Stimulated activated CD8-positive, alpha-beta memory T cell treated with anti-CD3 and anti-CD28 coated beads, Interleukin-4, amount 100 ng/mL, for 4 hours (primary cell): ENCODE measurements at places on chromosomes 12 and 14.
A peak's percentile ranks its signal among the peaks of the same experiment; 100 is the strongest.

- no peak for DNase-seq
These were observed 6.7 kb downstream of the CDKN1B start for GRCh38 chr12:12723681-12724420.

DNA sequence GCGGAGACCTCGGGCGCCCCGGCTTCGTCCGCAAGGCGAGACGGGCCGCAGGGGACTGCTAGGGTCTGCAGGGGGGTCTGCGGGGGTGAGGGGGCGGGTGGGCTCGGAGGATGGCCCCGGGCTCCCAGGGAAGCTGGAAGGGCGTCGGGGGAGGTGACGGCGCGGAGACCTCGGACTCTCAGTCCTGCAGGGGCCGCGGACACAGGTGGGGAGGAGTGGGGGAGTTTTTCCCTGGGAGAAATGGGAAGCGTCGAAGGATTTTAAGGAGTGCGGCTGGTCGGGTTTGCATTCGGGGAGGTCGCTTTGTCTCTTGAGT, 25.9 kb downstream of the ZBTB42 start:
- DNase-seq = no peak

DNA sequence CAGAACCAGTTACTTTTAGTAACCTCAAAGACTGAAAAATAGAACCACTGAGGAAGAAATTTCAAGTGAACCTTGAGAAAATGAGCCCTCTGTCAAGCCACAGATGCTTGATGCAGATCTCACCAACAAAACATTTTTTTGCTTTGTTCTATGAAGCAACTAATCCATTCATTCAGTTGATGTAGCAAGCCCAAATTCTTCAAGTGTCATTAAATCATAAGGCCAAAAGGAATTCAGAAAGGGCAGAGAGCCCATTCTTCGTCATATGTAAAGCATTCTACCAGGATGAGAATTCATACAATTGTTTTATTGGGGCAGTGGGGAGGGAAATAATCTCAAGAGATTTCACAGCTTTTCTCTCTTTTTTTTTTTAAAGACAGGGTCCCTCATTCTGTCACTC, 218.0 kb upstream of the RGS6 start:
- DNase-seq = no peak

DNA sequence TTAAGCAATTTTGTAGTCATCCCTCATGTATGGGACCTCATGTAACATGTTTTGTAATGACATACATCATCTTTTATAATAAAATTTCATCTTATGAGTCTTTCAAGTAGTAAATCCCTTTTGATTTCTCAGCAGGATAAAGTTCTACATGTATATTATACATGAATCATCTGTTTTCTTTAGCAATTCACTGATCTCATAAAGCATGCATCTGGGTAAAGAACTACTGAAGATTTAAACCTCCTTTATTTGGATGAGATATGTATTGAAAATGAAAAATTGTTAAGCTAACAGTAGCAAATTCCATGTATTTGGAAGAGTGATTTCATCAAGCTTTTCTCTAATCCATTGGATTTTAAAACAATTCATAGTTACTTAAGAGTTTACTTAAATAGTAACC, 126.9 kb downstream of the KITLG start:
- no peak for DNase-seq

DNA sequence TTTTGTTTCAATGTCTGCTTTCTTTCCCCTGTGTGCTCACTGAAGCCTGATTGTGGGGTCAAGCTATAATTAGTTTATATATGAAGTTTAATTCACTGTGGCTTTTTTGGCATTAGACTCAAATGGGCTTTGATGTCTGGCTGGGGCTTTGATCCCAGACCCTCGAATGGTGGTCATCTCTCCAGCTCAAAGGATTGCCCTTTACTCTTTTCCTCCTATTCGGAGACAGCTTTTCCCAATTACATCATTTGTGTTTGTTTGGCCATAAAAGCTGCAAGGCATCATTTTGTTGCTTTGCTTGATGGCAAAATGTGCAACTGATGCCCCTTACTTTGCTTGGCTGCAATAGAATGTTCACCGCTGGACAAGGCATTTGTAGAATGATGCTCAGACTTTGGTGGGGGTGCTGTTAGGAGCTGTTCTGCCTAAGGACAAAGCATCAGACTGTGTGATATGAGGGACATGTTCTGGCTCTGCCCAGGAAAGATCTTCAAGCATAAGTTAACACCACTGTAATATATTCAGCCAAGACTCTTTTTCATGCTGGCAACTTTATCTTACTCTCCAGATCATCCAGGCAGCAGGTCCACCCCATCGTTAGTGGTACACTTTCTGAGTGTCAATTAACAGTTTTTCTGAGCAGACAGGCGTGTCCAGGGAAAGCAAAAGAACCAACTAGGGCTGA, 3.2 kb upstream of the DACT1 start:
- no peak for DNase-seq

GRCh38 chr14:98945611-98946570, 326.1 kb downstream of the BCL11B start:
- DNase-seq = no peak

DNA sequence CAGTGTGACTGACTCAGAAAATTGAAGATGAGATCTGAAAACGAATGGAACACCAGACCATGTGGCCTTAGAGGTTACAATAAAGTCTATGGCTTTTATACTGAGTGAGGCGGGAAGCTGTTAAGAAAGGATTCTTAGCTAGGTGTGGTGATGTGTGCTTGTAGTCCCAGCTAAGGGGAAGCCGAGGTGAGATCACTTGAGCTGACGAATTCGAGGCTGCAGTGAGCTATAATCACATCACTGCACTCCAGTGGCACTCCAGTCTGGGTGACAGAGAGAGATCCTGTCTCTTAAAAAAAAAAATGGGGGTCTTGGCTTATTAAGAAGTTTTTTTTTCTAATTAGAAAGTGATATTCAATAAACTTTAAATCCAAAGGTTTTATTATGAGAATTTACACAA, 678.6 kb downstream of the TMTC2 start:
- DNase-seq = no peak

- no peak for DNase-seq
These were observed 287.5 kb downstream of the DUSP6 start for GRCh38 chr12:89064780-89065179.

GRCh38 chr12:130945786-130946492, 7.8 kb upstream of the ADGRD1 start:
- DNase-seq = no peak

GRCh38 chr12:26851031-26851809, 18.2 kb upstream of the ITPR2 start:
- DNase-seq = no peak

GRCh38 chr14:92586963-92587699, 73.5 kb downstream of the RIN3 start:
- no peak for DNase-seq

DNA sequence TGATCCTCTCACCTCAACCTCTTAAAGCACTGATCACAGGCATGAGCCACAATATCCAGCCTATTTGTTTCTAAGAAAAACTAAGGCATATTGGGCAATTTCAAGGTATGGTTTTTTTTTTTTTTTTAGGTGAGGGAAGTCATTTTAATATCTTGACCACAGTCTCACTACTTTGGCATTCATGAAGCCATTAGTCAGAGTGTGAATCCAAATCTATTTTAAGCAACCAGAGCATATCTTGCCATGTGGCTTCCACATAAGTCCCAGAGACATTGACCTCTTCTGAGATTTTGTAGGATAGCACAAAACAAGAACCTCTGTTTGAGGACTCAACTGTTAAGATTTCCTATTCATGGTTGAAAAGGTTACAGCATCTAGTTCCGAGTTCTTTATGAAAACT, 130.3 kb upstream of the RBM19 start:
- no peak for DNase-seq

DNA sequence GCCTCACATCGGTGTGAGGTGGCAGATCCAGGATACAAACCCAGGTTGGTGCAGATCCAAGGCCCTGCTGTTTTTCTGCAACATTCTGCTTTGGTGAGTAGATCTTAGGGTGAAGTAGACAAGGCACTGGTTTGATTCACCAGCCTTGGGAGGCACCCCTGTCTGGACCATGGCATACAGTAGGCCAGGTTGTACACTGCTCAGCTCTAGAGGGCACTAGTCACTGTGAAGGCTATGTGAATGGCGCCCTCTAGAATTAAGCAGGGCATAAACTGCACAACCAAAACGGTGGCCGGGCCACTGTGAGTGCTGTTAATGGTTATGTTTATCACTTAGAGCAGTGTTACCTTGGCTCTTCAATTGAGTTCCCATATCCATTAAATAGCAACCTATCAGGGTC, 280.6 kb upstream of the PWP1 start:
- no peak for DNase-seq

GRCh38 chr12:109778684-109779083, 54.5 kb downstream of the TRPV4 start:
- DNase-seq = no peak

DNA sequence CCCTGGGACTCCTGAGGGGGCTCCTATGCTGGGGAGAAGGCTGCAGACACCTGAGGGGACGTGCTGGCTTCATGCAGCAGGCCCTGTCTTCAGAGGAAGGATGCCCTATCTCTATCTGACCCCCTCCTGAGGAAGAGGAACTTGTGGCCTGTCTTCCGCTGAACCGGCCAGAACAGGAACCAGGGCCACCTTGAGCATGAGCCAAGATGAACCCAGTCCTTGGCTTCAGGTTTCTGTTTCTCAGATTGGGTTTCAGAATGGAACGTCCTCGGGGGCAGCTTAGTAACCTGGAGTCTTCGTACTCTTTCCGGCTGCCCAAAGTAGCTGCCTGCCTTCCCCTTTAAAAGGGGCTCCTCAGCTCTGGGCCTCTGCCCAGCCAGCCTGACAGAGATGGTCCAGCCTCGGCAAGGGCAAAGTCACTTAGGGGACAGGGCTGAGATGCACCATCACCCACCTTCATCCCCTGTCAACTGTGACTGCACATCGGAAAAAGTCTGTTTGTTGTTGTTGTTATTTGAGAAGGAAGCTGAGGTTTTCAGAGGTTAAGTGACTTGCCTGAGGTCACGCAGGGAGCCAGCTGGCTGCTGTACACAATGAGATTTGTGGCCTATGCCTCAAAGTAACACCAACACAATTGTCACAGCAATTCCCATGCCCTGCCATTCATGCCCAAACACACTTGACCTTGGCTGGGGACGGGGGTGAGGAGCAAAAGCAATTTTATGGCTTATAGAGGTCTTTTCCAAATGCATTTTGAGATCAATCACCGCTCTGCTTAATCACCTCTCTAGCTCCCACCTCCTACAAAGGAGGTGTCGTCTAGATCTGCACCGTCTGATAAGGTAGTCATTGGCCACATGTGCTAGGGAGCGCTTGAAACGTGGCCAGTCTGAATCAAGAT, 13.4 kb downstream of the ASB2 start:
- DNase-seq = peak; percentile 20

GRCh38 chr12:46503637-46504175, 131.1 kb upstream of the SLC38A2 start:
- DNase-seq = no peak

DNA sequence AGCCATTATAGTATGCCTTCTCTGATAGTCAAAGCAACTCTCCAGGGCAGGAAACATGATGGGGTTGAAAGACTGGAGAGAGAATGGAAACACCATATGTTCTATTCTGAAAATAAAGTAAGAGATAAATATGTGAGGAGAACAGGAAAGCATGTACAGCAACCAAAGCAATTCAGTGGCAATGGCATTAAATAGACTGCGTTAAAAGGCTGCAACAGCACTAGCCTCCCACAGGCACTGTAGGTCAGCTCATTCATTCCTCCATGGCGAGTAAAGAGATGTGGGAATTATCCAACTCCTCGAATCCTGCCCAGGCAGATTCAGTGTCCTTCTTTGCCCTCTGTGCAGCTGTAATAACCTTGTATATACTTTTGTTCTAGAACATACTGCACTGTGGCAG, 43.8 kb downstream of the ANO6 start:
- DNase-seq = no peak

DNA sequence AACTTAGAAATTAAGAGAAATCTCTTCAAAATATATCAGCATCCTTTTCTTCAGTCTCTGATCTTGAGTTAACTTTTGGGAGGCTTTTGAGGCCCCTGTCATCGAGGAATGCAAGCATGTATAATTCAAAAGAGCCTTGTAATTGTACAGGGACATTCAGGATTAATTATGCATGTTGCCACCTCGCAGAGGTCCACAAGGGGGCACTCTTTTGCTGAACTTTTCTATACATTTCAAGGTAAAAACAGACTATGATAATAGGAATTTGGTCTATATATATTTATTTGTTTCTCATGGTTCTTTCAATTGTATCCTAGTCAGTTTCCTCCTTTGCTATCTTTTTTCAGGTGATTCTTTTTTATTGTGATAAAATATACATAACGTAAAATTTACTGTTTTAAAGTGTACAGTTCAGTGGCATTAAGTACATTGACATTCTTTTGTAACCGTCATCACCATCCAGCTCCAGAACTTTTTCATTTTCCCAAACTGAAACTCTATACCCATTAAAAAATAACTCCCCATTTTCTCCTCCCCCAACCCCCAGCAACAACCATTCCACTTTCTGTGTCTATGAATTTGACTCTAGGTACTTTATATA, 47.0 kb upstream of the SLC2A13 start:
- peak; percentile 9 for DNase-seq
